ENCODE measurements at places on chromosomes 5 and 9.

DNA sequence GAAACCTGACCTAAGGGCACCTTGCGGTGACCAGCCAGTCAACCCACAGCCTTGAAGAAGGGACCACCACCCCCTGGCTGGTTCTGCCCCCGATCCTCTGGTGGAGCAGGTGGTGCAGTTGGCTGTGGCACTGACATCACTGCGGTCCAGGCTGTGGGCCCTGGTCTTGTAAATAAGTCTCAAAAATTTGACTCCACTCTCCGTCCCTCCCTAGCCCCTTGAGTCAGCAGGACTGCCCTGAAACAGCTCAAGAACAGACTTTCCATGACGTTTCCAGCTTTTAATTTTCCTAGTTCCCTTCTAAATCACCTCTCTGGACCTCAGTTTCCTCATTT is 134.8 kb upstream of the BOD1 start:
- no peak for DNase-seq

- DNase-seq, result no peak
Measured at GRCh38 chr9:5089737-5090136, 95.7 kb downstream of the INSL6 start.

GRCh38 chr9:1284727-1285126 is 234.6 kb downstream of the DMRT2 start:
- DNase-seq, result no peak

DNA sequence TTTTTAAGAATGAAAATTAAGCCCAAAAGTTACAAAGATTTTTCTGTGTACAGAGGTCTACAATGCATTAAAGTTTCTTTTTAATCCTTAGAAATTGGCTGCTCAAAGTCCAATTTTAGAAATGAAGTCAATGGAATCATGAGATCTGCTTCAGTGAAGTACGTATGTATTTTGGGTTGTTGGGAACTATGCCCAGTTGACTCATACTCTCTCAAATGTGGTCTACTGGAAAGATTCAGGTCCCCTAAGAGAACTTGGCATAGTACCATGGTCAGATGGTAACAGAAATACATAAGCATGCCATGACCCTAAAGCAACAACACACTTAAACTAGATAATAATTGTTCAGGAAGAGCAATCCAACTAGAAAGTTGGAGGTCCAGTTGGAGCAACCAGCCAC is 23.0 kb downstream of the FBLL1 start:
- no peak for DNase-seq

GRCh38 chr5:154117050-154117449 is 73.5 kb upstream of the GALNT10 start:
- no peak for DNase-seq

GRCh38 chr5:96699186-96699820 is 37.1 kb downstream of the CAST start:
- no peak for DNase-seq

DNA sequence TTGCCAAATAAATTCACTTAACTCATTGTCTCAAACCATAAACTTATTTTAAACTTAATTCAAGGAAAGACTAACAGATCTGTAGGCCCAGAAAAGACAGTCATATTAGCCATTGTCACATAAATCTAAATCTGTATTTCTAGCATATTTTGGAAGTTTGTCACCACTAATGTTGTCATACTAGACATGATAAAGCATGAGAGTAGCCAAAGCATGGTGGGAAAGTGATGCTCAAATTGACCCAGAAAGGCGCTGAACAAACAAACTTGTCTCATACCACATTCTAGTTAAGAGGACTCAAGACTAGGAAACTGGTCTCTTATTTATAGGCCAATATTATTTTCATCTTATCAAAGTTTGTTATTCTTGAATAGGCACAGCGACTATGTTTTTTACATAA is 99.4 kb downstream of the VCAN start:
- DNase-seq, result no peak

DNA sequence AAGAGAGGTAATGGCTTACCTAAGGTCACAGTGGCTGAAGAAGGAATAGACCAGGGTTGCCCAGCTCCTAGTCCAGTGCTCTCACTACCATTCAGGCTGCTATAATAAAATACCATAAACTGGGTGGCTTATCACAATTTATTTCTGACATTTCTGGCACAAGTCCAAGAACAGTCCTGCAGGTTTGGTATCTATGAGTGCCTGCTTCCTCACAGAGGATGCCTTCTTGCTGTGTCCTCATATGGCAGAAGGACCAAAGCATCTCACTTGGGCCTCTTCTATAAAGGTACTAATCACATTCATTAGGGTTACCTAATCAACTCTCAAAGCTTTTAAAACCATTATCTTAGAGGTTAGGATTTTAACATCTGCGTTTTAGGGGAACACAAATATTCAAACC is 17.2 kb downstream of the STARD4 start:
- no peak for DNase-seq

DNA sequence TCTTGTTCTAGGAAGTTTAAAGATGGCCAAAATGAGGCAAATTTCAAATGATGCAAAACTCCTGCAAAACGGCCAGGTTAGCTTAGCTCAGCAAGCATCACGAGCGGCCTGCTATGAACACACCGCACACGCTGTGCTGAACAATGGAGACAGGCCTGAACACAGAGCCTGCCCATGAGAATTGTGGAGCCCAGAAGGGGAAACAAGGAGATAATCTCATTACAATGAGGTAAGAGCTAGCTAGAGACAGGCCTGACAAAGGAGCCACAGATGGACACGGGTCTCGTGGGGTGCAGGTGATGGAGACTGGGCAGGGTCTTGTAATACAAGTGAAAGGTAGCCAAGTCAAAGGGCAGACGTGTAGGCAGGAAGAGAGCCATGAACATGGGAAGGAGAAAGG is 50.2 kb downstream of the PSMB7 start:
- no peak for DNase-seq

DNA sequence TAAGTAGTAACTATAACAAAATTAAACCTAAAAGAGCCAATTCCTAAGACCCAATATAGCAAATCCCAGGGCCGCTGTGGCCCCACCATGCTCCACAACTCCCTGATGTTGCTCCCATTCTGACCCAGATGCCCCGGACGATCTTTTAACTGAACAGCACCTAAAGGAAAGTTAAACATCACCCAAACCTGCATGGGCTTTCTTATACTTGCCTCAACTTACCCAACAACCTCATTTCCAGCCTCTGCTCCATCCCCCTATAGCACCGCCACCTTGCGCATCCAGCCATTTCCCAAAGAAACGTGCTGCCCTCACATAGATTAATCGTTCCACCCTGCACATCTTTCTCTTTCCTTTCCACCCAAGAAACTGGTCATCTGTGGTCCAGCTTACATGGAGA is 54.6 kb downstream of the ZNF354C start:
- no peak for DNase-seq

- DNase-seq, result no peak
Measured at GRCh38 chr5:8934455-8934854, 611.4 kb downstream of the SEMA5A start.

- DNase-seq, result no peak
Measured at GRCh38 chr9:124863371-124863871, 1.5 kb downstream of the ARPC5L start.

GRCh38 chr9:69877852-69878514 is 57.4 kb downstream of the CFAP95 start:
- DNase-seq, result no peak

DNA sequence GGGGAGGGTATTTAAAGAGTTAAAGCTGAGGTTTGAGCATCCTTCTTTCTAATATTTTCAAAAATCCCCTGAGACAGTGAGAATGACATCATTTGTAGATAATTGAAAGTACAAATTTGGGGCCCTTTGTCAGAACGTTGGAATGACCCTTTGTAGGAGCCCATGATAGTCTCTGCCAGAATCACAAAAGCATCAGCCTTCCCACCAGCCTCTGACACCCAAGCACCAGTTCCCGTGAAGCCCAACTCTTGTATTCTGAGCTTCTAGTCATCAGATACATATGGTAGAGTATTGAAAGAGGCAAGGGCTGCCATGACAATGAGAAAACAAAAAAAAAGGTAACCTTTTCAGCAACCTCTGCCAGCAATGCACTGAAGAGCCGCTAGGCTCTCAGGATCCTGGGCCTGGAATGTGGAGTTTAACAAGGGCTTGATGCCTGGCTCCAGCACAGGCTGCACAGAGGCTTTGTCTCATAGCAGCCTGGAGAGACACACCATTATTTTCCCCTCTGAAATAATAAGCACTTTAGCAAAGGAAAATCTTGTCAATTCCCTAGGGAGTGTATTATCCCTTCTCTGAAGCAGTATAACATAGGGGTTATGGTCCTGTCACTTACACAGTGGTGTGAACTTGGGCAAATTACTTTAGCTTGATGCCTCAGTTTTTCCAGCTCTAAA is 114.4 kb downstream of the ZNF608 start:
- no peak for DNase-seq

DNA sequence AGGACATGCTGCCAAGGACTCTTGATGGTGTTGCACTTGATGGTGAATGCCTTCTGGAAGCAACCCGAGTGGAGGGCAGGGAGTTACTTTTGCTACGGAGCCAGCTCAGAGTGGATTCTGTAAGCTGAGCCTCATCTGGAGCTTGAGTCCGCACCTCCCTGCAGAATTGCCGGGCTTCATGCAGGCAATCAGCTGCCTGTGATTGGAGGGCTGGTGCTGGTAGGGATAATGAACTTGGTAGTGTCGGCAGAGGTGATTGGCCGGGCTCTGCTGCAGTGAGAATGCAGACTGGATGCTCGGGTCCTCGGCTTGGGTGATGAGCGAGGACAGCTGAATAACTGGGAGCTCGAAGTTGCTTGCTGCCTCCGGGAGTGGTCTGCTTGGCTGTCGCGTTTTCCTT is 23.1 kb downstream of the SLC25A25 start:
- no peak for DNase-seq

- no peak for DNase-seq
Measured at GRCh38 chr5:81393430-81393782, 528 bp downstream of the ACOT12 start.

DNA sequence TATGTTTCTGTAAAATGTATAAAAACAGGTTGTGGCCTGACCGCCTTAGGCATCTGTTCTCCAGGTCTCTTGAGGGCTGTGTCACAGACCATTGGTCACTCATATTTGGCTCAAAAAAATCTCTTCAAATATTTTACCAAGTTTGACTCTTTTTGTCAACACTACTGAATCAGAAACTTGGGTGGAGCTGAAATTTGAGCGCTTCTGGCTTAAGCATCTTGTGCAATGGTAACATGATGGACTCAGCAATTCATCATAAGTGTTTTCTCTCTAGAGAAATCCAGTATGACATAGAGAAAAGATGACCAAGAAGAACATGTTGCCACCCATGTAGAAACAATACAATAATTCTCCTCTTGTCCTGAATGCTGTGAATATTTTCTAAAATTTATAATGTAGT is 387.9 kb downstream of the MAT2B start:
- DNase-seq, result no peak

GRCh38 chr9:20570087-20570486 is 52.2 kb downstream of the MLLT3 start:
- DNase-seq, result no peak

- no peak for DNase-seq
Measured at GRCh38 chr5:143314659-143315058, 88.8 kb downstream of the NR3C1 start.

GRCh38 chr5:96049398-96050272 is 88.0 kb upstream of the ELL2 start:
- DNase-seq, result no peak

DNA sequence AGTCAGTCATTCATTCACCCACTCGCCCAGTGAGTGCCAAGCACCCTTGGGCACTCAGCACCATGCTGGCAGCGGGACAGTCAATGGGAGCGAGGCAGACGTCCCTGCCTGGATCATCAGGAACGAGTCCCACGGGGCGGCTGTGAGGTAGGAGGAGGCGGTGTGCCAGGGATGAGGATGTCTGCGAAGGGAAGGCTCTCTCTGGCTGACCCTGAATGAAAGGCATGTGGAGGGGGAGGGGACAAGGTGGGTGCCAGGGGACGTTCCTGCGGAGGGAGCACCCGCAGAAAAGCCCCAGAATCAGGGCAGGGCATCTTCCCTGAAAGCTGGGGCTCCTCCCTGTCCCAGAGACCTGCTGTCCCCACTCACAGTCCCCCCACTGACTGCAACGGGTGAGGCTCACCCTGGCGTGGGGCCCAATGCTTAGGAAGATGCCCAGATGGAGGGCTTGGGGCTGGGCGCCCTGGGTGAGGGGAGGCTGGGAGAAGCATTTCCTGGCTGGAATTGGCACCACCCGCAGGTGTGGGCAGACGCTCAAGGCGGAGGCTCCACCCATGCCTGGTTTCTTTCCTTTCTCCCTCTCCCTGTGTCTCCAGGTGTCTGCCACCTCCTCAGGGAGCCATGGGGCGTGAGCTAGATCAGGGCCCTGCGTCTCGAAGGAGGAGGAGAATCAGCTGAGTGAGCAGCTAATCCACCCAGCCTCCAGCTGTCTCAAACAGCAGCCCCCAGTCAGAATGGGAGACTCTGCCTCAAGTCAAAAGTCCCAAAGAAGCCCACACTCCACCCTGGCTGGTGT is 179.0 kb upstream of the PPP1R26 start:
- no peak for DNase-seq

All from activated T-cell treated with anti-CD3 and anti-CD28 coated beads, Interleukin-2, amount 50 U/mL, for 72 hours (primary cell).